ENCODE measurements at places on chromosomes 2 and 18.
A peak's percentile ranks its signal among the peaks of the same experiment; 100 is the strongest.

- peak; percentile 51 for DNase-seq
Measured at GRCh38 chr18:62523631-62524439, 1.0 kb downstream of the ZCCHC2 start.

- DNase-seq, result no peak
Measured at GRCh38 chr2:218992703-218993344, 398 bp downstream of the CRYBA2 start.

DNA sequence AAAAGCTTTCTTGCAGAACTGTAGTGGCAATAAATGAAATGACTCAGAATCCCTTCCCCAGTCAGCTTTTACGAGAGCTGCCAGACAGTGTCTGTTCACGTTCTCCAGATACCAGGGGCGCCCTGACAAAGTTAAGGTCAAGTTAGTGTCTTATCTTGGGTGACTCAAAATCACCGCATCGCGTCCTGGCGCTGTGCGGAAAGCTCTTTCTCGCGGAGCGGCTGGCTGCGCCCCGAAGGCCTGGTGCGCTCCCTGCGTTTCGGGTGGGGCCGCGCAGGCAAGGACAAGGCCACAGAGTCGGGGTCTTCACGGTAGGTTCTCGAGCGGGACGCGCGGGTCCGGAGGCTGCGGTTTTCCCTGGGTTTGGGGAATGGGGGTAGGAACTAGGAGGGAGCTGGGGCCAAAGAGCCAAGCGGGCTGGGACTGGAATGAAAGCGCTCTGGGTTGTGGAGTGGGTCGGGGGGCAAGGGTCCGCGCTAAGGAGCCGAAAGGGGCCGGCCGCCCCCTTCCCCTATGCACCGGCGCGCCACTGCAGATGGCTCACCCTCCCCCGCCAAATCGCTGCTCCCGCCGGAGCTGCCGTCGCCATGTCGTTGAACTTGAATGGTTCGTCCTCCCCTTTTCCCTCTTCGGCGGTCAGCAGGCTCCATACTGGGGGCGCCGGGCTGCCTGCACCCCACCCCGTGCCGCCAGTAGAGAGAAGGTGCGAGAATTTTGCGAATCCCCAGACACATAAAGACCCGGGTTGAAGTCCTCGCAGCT is 2.6 kb upstream of the HOXD11 start:
- DNase-seq, result no peak

- DNase-seq, result no peak
Measured at GRCh38 chr2:159196393-159196925, 90.0 kb downstream of the WDSUB1 start.

DNA sequence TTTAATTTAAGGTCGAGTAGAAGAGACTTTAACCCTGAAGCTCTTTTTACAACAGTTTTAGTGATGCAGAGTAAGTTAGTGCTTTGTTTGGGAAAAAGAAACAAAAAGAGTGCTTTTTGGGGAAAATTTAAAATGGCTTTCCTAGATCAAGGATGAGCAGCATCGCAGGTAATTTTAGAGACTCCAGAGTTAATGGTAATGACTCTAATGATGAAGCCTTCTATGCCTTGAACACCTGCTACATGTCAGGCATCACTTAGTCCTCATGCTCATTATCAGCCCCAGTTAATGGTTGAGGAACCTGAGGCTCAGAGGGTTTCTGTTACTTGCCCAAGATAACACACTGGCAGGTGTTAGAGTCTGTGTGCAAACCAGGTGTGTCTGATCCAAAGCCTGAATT is 167.8 kb downstream of the ACOXL start:
- DNase-seq, result no peak

DNA sequence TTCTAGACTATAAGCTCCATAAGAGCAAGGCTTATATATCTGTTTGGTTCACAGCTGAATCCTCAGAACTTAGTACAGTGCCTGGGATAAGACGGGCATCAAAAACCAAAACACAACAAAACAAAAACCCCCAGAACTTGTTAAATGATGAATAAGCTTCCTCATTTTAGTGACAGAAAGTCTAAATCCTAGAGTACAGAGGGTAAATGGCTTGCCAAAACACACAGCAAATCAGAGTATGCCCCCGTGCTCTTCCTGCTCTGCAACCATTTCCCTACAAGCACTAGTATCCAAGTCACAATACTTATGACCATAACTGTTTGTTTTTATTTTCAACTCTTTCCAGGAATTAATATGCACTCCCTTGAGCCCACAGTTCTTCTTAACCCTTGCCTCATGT is 10.1 kb downstream of the ZNF521 start:
- DNase-seq, result no peak

DNA sequence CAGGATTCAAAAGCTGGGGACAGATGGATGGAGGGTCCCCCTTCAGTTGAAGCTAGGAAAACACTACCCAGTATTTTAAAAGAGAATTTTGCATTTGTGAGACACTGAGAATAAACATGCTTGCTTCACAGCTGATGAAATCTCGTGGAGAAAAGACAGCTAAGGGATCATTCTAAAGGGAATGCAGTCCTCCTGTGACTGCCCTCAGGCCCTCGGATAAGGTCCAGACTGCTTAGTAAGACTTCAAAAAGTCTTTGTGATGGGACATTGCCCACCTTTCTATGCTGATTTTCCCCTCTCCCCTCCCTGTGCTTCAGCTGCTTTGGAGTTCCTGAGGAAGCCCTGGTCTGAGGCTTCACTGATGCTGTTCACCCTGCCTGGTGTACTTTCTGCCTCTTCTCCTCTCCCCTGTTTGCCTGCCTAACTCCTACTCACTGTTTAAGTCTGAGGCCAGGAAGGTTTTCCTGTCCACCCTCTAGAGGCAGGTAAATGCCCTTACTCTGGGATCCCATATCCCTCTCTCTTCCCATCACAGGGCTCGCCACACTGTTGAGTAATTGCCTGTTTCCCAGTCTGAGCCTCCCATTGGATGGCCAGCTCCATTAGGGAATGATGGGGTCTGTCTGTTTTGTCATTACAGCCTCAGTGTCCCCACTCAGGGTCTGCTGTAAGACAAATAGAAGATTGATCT is 26.6 kb downstream of the POLE4 start:
- no peak for DNase-seq

GRCh38 chr2:230589497-230590015 is 123.1 kb upstream of the CAB39 start:
- no peak for DNase-seq

DNA sequence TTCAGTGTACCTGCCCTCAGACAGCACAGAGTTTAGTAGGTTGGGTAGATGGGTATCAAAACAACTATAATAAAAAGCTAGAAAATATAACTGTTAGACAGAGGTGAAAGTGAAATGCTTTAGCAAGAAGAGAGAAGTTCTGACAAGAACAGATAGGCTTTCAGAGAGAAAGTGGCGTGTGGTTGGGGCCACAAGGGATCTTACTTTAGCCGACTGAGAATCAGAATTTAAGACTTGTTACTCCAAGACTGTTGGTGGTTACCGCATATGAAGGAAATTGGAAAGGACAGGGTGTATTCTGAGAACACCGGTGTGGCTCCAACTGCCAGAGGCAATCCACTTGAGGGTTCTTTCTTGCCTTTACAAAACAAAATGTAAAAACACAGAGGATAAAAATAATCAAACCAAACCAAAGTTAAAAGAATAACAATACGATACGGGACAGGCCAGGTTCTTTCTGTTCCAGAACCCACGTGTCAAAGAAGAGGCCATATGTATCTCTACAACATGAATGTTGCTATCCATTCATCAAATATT is 44.4 kb upstream of the AGPS start:
- no peak for DNase-seq

GRCh38 chr2:7738596-7738995 is 821.4 kb downstream of the RNF144A start:
- DNase-seq, result no peak

DNA sequence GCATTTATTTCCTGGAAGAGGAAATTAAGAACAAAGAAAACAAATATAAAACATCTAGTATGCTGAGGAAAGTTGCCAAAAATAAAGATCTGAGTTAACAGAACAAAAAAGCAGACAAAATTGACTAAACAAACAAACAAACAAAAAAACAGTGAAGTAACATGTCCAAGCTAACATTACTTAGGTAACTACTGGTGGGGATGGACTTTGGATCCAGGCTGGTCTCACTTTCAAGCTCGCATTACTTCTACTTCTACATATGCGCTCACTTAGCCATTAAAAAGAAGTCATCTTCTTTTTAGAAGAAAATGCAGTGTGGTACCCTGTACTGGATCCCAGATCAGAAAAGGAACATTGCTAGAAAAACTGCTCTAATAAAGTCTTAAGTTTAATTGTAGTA is 358.9 kb downstream of the NCKAP5 start:
- DNase-seq, result no peak

DNA sequence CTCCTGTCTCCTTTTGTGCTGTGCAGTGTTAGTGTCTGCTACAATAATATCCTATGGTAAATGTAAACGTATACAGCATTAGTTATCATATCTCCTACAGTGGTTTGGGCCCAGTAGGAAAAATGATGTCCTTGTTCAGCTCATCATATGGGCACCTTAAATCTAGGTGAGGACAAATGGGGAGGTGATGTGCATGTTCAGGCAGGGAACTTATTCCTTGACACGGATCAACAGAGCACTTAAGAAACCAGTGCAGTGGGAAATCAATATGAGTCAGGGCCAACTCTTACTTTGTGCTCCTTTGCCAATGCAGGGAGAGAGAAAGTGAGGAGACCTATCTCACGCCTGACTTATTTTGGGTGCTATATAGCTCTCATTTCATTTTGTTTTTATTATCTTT is 76.4 kb downstream of the KLHL14 start:
- no peak for DNase-seq

- DNase-seq, result no peak
Measured at GRCh38 chr18:27497246-27497645, 312.1 kb upstream of the CHST9 start.

GRCh38 chr18:46946656-46947282 is 29.4 kb downstream of the KATNAL2 start:
- DNase-seq, result peak; percentile 39

GRCh38 chr2:80852079-80852807 is 547.7 kb upstream of the LRRTM1 start:
- no peak for DNase-seq

DNA sequence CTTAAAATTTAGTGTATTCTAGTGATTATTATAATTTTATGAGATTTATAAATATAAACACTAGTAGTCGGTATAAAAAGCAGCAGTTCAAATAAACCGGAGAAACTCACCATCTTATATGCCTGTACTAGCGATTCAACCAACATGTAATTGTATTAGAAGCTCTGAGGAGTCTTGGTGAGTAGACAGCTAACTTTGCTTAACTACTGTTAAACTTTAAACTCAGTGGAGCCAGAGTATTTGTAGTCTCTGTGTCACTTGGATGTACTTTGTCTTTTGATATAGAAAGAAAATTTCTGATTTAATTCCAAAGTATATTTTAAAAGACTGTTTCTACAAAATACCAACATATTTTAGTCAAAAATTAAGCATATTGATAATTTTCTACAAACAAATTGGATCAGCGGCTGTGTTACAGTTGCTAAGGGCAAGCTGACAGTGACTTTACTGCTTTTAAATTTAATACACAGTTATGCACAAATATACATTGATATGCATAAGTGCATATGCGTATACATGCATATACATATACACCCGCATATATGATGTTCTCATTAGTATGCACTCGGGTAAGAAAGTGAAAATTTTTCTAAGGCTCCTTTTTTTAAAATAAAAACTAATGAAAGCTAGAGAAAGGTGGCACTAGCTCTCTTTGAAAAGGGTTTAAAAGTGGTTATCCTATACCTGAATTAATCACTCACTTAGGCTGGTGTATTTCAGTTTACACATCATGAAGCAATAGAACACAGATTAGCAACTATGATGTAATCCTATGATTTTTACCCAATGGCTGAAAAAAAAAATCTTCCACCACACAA is 374.5 kb downstream of the NCKAP5 start:
- no peak for DNase-seq

GRCh38 chr2:205868773-205869333 is 186.6 kb downstream of the NRP2 start:
- DNase-seq, result no peak

DNA sequence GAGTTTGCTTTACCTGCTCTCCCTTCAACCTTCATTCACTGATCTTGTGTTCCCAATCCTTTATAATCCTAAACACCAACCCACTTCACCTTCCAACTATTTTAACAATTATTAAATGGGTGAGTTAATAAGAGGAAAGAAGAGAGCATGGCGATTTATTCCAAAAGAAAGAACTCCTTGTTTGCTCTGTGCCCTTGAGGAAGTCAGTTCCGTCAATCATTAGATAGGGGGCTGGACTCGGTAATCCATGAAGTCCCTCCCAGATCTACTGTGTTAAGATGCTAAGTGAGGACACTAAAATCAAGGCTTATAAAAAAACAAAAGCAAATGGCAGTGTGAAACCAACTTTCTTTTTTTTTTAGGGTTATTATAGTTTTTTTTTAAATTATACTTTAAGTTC is 589.9 kb downstream of the XIRP2 start:
- no peak for DNase-seq

- no peak for DNase-seq
Measured at GRCh38 chr2:172962082-172962481, 113.6 kb upstream of the MAP3K20 start.

DNA sequence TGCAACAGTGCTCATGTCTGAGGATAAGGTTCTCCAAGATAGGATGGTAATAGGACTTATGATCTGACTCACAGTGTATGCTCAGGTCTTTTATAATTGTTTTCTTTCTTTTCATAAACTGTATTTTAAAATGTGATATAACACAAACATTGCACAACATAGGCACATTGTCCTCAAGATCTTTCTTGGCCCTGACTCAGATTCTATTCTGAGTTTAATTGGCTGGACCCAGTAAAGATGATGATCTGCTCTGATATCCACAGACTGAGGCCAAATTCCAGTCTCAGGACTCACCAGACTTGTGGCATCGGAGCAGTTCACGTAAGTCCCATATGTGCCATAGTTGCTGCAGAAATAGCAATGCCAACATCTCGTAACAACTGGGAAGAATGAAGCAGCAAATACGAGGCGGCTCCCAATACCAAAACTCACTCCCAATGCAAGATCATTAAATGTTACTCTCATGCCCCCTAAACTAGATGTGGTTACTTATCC is 448.9 kb upstream of the SLC14A2 start:
- DNase-seq, result peak; percentile 71

DNA sequence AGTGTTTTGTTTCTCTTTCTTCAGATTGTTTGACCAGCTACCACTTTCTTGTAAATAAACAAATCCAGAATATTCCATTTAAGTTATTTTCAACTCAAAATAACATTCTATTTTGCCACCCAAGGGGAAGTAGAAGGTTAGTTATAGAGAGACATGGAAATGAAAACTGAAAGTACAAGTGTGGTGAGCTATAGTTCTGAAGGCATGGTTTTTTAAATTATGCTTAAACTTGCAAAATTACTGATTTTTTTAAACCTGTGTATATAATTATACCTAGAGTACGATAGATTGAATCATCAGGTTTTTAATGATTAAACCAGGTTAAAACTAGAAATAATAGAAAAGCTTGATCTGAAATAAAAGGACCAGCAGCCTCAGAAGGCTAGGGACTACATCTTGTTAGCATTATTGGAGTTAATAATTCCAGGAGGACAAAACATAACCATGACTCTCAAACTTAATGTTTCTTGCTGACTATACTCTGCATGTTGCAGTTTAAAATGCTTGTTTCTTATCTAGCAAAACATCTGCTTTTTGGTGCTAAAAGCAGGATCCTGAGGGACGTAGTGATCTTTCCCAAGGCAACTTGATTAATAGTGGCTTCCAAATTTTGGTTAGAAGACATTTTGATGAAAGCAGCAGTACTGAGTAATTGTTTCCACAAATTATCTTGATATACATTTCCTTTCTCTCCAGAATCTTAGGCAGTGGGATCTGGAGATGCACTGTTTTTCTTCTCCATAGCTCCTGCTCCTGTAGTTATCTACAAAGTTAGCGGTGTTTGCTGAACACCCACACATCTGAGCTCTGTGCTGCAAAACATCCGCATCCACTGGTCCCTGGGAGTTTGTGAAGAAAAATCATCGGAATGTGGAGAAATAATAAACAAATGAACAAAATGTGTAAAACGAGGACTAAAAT is 327.2 kb upstream of the PKDCC start:
- no peak for DNase-seq

All from SJSA1 (cell line).